ENCODE measurements at places on chromosomes 2 and 18.

- no peaks in the 10 kb centered on the region for H3K36me3 ChIP-seq
- no peak overlapping the region for H3K4me3 ChIP-seq
- peak; percentile 40 for DNase-seq
- H3K4me1 ChIP-seq = no peaks in the 10 kb centered on the region
- H3K27me3 ChIP-seq = no peaks in the 10 kb centered on the region
- no peak overlapping the region for H3K27ac ChIP-seq
Observed at GRCh38 chr2:147910990-147911473, 66.2 kb downstream of the ACVR2A start.

DNA sequence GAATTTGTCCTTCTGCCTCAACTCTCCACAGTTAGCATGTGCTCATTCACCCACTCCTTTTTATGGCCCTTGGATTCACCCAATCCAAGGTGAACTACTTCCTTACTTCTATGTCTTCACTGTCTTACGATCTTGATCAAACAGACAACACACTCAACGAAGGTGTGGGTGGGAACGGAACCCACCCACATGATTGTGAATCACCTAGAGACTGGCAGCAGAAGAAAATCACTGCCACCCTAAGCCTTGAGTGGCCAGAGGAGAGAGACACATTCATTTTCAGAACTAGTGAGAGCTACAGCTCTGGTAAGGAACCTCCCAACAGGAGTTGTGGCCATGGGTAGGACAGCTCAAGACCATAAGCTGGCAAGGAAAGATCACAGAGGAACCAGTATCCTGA, 194.3 kb downstream of the PLCL1 start:
- H3K4me3 ChIP-seq = no peak overlapping the region
- peaks cover 2% of the 10 kb centered on the region for H3K36me3 ChIP-seq
- no peak for DNase-seq
- peaks cover 2% of the 10 kb centered on the region for H3K4me1 ChIP-seq
- H3K27ac ChIP-seq = no peak overlapping the region

DNA sequence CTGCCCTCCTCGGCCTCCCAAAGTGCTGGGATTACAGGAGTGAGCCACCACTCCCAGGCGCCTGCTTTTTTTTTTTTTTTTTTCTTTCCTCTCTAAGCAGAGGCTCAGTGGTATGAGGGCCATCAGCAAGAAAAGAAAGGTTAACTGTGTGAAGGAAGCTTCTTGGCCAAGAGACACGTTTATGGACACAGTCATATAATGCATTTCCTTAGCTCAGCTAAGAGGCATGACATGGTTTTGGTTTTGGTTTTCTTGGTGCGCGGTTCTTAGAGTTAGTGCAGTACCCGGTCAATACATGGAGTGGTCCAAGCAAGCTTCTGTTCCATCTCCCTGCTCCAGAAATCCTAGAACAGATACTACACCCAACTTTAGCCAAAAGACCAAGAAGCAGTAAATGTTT, 42.6 kb downstream of the RALBP1 start:
- no peaks in the 10 kb centered on the region for H3K27me3 ChIP-seq
- no peak overlapping the region for H3K4me3 ChIP-seq
- H3K27ac ChIP-seq = no peak overlapping the region
- H3K36me3 ChIP-seq = peaks cover 13% of the 10 kb centered on the region
- no peaks in the 10 kb centered on the region for H3K4me1 ChIP-seq

DNA sequence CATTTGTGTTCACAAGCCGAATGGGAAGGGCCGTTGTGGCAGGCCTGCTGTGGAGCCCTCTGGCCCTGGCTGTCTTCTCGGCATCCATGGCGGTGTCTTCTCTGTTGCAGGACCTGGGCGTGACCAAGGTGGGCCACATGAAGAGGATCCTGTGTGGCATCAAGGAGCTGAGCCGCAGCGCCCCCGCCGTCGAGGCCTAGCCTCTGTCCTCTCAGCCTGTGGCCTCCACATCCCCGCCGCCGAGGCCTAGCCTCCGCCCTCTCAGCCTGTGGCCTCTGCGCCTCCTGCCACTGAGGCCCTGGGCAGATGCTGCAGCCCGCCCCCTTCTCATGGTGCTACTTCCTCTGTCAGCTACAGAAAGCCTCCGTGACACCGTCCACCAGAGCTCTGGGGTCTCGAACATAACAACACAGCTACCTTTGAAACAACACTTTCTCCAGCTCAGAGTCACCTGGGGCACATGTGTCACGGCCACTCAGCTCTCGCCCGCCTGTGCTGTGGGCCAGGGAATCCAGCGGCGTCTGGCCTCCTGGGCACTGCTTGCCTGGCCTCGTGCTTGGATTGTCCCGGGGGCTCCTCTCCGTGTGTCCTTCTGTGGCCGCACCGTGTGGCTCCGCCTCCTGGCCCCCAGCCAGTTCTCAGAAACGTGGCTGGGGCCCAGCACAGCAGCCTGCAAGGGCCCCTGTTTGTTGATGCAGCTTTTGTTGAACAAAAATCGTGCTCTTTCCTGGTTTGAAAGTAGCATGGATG, 97.1 kb downstream of the USP40 start:
- H3K4me3 ChIP-seq = no peak overlapping the region
- no peak for DNase-seq
- peaks cover 51% of the 10 kb centered on the region for H3K36me3 ChIP-seq

- no peak overlapping the region for H3K4me3 ChIP-seq
- peaks cover 61% of the 10 kb centered on the region for H3K27me3 ChIP-seq
- no peak overlapping the region for H3K27ac ChIP-seq
- DNase-seq = no peak
Observed at GRCh38 chr2:219574484-219575311, 2.6 kb downstream of the INHA start.

- DNase-seq = no peak
- H3K36me3 ChIP-seq = peaks cover 6% of the 10 kb centered on the region
- H3K27me3 ChIP-seq = no peaks in the 10 kb centered on the region
- H3K4me1 ChIP-seq = peaks cover 32% of the 10 kb centered on the region
- H3K4me3 ChIP-seq = peak overlapping the region; percentile 69
Observed at GRCh38 chr2:8346208-8346607, 335.6 kb upstream of the ID2 start.

- DNase-seq = no peak
- H3K36me3 ChIP-seq = no peaks in the 10 kb centered on the region
- H3K4me3 ChIP-seq = no peak overlapping the region
- H3K27ac ChIP-seq = no peak overlapping the region
Observed at GRCh38 chr2:98334439-98335078, 11.7 kb upstream of the CNGA3 start.

DNA sequence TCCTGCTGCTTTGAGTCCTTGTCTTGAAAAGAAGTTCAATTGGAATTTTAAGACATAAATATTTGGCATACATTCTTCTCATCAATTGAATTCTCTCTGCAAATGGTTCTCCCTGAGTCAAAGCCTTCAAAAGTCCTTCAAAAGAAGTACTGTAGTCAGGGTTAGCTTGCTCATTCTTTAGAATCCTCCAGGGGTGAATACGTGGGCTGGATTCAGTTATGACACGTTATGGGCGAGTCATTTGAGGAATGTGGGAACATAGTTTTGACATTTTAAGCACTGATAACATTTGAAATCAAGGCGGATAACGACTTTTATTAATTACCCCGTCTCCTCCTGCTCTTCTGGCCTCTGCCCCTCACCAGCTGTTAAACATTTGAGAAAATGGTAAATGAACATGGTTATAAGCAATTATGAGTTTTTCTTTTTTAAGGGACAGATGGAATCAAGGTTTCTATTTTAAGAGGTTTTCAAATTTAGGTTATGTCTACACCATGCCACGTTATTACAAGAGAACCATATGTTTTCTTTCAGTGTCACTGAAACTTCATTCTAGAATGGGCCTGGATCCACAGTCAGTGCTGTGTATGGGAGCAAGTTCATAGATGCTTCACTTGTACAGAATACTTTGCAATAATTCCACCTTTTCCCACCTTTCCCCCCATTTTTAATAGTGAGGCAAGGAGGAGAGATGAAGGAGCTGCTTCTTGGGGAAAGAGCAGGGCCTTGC, 273.1 kb downstream of the TSN start:
- no peak for DNase-seq
- no peak overlapping the region for H3K27ac ChIP-seq
- peaks cover 13% of the 10 kb centered on the region for H3K27me3 ChIP-seq
- H3K4me3 ChIP-seq = no peak overlapping the region

- H3K4me1 ChIP-seq = no peaks in the 10 kb centered on the region
- H3K27me3 ChIP-seq = no peaks in the 10 kb centered on the region
- no peak for DNase-seq
Observed at GRCh38 chr2:114812261-114812660, 369.8 kb downstream of the DPP10 start.

All from effector memory CD8-positive, alpha-beta T cell (primary cell).